ENCODE measurements at places on chromosomes 12 and 14.

DNA sequence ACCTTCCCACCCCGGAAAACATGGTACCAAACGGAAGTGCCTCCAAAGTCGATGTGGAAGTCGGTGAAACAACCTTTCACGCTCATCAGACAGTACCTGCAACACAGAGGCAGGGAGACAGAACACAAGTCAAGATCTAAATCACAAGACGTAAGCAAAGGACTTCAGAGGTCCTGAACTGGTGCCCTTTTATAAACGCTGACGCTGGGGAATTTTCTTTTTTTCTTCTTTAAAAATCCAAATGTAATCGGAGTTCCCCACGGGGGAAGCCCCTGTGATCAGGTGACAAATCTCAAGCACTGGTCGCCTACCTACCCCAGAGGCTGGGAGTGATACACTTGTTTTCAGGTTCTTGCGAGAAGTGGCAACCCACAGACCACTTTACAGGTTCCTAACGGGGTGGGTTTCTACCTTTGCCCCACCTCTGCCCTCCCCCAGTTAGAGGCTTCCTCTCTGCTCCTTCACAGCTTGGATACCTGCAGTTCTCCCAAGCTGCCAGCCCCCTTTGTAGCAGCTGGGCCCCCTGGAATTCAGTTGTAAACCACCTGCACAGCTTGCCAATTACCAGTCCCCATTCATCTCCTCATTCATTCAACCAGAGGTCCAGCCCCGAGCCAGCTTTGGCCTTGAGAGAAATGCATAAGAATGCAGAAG is 46.2 kb downstream of the KDM2B start:
- DNase-seq = peak; percentile 54

GRCh38 chr12:109697877-109698468 is 15.7 kb upstream of the FAM222A start:
- DNase-seq = no peak

- DNase-seq = no peak
Observed at GRCh38 chr14:99530407-99531155, 49.4 kb downstream of the CCNK start.

DNA sequence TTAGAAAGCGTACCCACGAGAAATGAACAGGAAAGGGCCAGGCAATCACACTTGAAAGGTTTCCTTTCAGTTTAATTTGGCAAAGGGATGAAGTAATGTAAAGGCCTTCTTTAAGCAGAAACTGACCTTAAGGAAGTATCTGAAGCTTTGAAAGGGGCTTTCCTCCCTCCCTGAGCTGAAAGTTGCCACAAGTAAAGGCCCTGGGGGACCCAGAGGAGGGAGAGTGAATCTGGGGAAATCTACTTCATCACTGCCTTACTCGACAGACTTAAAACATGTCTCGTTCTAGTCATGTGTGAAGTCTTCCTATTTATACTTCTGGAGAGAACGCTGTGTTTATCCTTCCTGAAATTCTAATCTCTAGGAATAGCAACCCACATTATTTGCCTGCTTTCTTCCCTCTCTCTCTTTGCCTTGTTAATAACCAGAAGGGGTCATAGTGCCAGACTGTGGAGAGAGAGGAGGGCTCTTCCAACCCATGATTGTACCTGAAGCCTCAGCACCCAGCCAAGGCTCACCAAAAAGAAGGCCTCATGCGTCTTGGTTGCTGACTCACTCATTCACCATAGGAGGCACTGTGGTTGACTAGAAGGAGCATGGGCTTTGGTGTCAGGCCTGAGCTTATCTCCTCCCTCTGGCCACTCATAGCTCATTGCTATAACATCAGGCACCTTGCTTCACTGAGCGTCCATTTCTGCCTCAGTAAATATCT is 10.2 kb upstream of the GPX2 start:
- DNase-seq = no peak

GRCh38 chr12:87728931-87729593 is 300.1 kb downstream of the C12orf50 start:
- DNase-seq = no peak

- no peak for DNase-seq
Observed at GRCh38 chr14:24092110-24092504, 2.0 kb upstream of the PCK2 start.

DNA sequence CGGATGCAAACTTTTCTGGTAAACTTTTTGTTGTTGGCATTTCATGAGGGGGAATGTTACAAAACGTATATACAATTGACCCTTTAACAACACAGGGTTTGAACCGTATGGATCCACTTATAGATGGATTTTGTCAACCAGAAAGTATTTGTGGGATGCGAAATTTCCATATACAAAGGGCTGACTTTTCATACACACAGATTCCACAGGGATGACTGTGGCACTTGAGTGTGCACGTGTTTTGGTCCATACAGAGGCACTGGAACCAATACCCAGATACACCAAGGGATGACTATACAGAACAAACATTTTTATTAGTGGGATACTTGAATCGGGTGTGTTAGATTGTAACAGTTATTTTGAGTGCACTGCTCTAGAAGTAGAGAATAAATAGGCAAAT is 29.8 kb upstream of the CCT2 start:
- no peak for DNase-seq

GRCh38 chr12:13005649-13006048 is 5.6 kb upstream of the HEBP1 start:
- DNase-seq = no peak

GRCh38 chr14:76391981-76392690 is 16.2 kb downstream of the ESRRB start:
- no peak for DNase-seq

DNA sequence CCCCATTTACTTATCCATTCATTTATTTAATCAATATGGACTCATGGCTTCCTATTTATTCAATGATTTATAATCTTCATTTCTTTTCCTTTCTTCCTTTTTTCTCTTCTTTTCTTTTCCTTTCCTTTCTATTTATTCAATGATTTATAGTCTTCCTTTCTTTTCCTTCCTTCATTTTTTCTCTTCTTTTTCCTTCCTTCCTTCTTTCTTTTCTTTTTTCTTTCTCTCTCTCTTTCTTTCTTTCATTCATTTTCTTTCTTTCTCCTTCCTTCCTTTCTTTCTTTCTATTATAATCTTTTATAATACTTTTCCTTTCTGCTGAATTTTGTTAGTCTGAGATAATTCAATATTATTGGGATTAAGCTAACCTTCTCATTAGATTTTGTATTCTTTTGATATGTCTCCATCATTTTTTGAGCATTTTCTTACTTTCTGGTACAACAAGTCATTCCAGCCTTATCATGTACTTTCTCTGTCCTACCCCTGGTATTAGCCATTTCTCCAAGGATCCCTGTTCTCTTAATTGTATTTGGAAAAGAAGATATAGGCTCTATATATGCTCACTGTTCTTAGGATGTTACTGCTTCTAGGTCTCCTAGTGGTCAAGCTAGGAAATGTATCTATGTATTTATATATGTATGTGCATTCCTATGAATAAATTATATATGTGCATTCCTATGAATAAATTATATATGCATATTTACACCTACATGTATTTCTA is 12.1 kb downstream of the LACRT start:
- DNase-seq = no peak

DNA sequence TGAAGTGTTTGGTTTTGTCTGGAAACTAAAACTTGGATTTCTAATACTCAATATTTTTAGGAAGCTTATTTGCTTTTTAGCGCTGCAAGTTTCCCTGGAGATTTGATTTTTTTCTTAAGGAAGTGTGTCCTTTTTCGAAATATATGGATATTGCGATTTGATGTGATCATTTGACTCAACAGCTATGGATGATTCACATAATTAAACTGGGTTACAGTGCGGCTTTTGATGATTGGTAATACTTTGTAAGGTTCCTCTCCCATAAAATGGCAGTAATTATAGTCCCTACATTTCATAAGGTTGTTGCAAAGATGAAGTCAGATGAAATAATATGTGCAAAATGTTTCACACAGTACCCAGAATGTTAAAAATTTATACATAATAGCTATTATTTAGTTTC is 13.1 kb downstream of the LDHB start:
- DNase-seq = no peak

- DNase-seq = no peak
Observed at GRCh38 chr12:117216686-117217085, 26.4 kb upstream of the FBXO21 start.

- DNase-seq = no peak
Observed at GRCh38 chr14:34502001-34502400, 37.5 kb downstream of the EAPP start.

- no peak for DNase-seq
Observed at GRCh38 chr12:109875572-109876131, 4.7 kb downstream of the GLTP start.

GRCh38 chr12:131194166-131194565 is 240.5 kb downstream of the ADGRD1 start:
- DNase-seq = no peak

DNA sequence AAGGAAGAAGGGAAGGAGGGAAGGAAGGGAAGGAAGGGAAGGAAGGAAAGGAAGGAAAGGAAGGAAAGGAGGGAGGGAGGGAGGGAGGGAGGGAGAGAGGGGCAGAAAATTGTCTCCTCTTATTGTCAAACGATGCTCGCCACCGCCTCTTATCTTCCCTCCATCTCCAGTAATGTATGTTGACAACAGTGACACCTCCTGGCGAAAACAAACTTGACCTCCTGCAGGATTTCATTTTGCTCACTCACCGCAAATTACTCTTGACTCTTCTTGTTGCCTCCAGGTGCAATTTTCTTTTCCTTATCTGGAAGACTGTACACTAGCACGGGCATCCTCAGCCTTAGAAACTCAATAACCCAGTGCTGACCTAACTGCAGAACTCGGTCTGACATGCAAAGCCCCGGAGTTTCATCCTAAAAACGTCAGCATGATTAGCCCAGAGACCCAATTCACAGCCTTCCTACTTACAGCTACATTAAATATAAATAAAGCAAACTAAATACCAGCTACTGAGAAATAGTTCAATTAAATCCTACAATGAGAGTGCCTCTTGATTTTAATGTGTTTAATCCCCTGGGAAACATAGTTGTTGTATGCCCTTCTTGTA is 512.4 kb upstream of the TMPO start:
- DNase-seq = no peak

DNA sequence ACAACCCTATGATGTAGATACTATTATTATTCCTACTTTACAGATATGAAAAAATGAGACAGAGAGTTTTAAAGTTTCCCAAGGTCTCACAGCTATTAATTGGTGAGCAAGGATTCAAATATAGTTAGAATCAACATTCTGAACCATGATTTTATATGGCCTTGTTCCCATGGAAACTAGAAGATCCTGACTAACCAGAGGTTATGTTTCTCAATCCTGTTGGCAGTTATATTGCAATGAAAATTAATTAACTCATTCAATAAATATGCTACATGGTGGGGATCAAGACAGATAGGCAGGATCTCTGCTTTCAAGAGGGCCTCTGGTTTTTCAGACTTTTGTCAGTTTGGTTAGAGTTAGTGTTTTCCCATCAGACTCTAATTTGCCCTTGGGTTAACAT is 9.3 kb upstream of the FUT8 start:
- no peak for DNase-seq

GRCh38 chr14:100147181-100147631 is 12.2 kb downstream of the DEGS2 start:
- DNase-seq = no peak

DNA sequence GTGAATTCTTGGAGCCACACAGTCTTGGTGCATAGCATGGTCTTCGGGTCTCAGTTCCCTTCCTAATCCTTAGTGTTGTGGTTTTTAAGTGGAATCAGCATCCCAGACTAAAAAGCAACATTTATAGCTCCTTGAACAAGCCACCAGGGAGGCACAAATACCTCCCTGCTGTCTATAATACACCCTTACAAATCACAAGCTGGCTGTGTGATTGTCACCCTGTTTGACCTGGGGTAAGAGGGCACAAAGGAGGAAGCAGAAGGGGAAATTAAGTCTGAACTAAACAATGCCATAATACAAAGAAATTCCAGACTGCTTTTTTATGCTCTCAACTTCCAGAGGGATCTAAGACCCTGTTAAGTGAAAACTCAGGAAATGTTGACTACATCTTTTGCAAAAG is 7.7 kb upstream of the MMP19 start:
- no peak for DNase-seq

DNA sequence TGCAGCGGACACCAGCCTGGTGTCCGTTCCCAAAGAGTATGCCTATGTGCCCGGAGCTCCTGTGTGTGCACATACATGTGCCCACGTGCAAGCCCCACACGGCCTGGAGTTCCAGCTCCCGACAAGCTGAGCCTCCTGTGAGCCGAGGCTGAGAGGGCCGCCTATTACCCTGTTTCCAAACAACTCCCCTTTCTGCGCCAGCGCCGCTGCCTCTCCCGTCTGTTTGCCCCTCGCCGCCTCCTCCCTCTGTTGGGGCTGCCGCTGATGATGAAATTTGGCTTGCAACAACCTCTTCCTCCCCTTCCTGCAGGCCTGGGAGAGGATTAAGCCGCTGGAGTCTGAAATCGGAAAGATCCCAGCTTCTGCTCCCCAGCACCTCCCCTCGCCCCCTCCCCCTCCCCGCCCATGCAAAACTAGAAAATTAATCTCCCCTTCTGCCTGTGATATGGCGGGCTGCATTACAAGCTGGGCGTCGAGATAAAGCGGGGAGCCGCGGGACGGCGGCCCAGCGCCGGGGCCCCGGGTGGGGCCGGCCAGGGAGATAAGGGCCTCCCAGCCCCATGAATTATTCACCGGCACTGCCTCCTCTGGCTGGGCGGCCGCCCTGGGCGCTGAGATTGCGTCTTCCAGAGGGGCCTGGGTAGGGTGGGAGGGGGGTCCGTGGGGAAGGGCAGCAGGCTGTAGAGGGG is 6.8 kb upstream of the ASIC1 start:
- no peak for DNase-seq

- DNase-seq = no peak
Observed at GRCh38 chr12:51917746-51918453, 10.6 kb downstream of the ACVRL1 start.

GRCh38 chr12:114174326-114174725 is 208.2 kb upstream of the RBM19 start:
- DNase-seq = no peak

DNA sequence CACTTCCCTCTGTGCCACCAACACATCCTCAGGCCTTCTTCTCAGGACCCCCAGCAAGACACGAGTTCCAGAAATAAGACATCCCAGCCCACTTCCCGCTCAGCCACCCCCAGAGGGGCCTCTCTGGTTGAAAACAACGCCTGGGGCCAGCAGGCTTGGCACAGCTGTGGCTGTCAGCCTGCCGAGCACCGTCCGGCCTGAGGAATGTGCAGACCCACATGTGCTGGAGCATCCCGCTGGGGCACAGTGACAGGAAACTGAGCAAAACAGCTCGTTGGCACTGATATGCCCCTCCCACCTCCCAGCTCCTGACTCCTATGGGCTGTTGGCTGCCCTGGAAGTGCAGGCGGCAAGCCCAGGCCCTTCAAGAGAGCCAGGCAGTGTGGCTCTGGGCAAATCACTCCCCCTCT is 1.4 kb downstream of the SYNE3 start:
- DNase-seq = no peak

DNA sequence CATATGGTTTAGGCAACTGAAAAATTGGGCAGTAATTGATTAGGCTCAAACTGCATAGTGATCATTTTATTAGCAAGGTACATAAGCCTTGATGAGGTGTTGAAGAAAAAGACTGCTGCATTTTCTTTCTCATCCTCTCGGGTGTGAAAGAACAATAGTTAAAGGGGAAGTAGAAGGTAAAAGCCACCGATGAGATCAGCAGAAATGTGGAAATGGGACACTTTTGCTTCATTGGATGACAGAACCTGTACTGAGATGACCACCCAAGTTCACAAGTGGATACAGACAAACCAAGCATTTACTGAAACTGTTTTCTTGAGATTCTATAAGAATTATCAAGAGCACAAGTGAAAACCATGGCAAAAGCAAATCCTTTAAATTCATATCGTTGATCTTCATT is 184.0 kb downstream of the TMX1 start:
- DNase-seq = no peak
